Right cardiac atrium (tissue), 5 donors: ENCODE measurements at places on chromosomes 13 and 19. TPM values are rescaled to one million over a fixed set of nuclear protein-coding genes. Genes with fewer than 3 reads are reported as not detected.

Gene LILRB3
- 0.95 TPM for polyA plus RNA-seq

Gene ZNF723
- polyA plus RNA-seq, result not detected

DNA sequence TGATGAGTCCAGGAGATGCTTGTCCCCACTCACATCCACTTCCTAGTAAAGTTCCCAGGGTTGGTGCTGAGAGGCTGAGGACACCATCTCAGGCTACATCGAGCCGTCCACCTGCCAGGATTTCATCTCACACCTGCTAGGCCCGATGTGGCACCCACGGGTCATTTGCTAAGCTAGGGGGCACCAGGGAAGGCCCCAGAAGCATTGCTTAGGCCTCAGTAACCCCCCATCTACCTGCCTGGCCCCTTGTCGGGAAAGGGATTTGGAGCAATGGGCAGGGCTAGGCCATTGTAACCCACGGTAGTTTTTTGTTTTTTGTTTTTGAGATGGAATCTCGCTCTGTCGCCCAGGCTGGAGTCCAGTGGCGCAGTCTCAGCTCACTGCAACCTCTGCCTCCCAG lies 51.8 kb downstream of the F2RL3 start:
- no peak for DNase-seq

Gene SMIM44
- not detected for polyA plus RNA-seq
